ENCODE measurements at places on chromosomes 16 and 17.

DNA sequence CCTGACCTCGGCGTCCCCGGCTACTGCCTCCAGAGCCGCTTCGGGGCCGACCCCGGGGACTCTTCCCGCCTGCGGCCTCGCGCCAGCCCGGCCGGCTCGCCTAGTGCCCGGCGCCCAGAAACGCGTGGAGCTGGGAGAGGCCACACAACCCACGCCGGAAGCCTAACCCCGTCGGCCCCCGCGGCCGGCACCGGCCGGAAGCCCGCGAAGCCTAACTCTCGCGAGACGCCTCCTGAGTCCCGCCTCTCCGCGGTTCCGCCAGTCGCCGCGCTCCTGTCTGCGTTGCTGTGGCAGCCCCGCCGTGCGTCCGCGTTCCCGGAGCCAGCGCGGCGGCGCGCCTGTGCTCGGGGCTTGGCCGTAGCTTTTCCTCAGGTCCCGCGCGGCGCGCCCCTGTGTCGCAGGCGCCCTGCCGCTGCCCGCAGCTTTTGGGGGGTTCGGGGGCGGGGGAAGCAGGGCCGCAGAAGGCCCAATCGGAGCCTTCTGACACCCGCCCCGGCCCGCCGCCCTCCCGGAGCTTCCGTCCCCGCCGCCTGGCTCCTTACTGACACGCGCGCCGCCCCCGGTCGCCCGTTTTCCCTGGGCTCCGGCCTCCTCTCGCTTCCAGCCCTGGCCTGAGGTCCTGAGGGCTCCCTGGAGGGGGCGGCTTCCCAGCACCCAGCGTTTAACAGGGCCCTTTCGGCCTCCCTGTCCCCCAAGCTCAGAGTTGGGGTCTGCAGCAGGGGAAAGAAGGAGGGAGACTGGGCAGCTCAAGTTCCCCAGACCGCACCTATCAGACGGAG is 21.7 kb downstream of the NPTX1 start:
- DNase-seq, result peak; percentile 99

DNA sequence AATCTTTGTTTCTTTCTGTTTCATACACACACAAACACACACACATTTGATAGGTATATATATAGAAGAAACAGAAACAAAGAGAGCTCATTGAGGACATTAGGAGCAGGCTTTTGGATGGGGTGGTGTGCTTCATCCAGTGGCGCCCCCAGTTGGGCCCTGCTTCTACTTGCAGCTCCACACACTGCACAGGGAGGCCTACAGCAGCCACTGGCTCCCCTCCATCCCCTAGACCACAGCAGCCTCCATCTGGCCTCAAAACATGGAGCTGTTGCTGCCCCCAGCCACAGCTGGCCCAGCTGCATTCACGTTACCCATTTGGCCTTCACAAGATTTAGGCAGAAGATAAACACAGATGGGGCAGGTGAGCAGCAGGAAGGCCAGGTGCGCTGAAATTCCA is 33.1 kb upstream of the NF1 start:
- no peak for DNase-seq

DNA sequence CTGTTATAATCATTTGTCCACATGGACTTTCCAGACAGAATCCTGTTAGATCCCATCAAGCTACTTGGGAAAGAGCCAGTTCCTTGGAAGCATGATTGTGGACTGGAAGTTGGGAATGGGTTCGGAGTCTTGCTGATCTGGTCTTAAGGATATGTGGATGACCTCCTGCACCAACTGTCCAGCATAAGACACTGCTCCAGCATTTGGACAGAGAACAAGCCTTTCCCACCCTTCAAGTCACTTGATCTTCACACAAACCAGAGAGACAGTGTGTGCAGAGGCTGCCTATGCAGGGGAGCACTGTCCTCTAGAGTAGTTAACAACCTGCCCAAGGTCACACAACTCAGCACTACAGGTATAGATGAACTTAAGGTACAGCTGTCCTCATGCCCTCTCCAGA is 5.8 kb upstream of the MT1B start:
- no peak for DNase-seq

DNA sequence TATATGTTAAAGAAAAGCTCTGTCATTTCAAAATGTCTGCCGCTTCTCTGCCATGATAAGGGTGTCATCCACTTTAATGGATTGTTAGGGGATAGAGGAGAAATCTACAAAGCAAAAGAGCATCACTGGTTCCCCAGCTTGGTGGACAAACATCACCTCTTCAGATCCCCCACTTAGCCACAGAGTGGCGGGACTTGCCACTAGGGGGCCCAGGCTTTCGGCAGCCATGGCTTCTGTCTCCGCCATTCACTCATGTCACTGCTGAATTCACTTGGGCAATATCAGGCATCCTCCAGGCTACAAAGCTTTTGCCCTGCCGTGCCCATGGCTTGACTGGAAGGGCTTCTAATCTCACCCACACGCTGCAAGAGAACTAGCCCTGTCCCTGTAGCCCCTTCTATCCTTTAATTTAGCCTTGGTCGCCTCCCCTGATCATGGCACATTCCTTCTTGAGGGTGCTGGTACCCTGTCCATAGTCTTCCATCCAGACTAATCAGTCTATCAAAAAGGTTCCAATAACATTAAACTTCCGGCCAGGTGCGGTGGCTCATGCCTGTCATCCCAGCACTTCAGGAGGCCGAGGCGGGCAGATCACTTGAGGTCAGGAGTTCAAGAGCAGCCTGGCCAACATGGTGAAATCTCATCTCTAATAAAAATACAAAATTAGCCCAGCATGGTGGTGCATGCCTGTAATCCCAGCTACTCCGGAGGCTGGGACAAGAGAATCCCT is 34.7 kb downstream of the SBK1 start:
- peak; percentile 78 for DNase-seq

DNA sequence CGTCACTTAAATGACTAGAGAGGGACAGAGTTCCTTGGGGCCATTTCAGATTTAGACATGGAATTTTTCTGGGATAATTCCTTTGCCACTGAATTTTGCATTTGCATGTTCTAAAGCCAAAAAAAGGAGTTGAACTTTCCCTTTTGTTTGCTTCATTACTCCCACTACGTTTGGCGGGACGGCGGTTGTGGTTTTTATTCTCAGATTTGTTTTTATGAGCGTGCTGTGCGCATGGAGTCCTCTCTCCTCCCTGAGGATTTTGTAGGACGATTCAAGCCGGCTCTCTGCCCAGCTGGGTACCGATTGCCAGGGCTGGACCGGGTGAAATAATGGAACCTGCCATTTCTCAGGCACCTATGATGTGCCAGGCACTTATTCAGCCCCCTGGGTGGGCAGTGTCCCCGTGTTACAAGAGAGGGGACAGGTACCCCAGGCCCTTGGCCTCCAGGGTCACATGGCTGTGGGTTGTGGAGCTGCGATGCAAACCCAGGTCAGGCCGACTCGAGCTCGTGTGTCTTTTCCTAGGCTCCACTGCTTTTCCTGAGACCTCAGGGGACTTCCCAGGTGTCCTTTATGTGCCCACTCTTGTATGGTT is 18.8 kb downstream of the CMIP start:
- no peak for DNase-seq

GRCh38 chr16:28140788-28141618 is 70.8 kb downstream of the XPO6 start:
- DNase-seq, result no peak

DNA sequence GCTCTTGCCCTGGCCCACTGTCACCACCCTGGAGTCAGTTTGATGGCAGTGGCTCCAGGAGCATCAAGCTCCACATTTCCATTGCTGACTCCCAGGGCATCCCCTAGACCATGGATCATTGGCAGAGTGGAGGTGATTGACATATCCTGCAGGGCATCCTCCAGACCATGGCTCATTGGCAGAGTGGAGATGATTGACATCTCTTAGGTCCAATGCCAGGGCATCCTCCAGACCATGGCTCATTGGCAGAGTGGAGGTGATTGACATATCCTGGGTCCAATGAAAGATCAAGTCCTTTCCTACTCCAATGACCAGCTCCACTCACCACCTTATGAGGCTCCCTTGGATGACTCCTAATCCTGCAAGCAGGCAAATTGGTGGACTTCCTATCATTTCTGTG is 174.3 kb upstream of the NLRP1 start:
- no peak for DNase-seq

GRCh38 chr16:25151996-25152395 is 40.5 kb downstream of the LCMT1 start:
- DNase-seq, result peak; percentile 58

Data from H54 (cell line).